Activated CD8-positive, alpha-beta memory T cell treated with anti-CD3 and anti-CD28 coated beads, Interleukin-2, amount 50 U/mL, for 4 hours (primary cell): ENCODE measurements at places on chromosomes 1 and 21.

- no peak for DNase-seq
These were observed 20.5 kb downstream of the ELAVL4 start for GRCh38 chr1:50129201-50129600.

DNA sequence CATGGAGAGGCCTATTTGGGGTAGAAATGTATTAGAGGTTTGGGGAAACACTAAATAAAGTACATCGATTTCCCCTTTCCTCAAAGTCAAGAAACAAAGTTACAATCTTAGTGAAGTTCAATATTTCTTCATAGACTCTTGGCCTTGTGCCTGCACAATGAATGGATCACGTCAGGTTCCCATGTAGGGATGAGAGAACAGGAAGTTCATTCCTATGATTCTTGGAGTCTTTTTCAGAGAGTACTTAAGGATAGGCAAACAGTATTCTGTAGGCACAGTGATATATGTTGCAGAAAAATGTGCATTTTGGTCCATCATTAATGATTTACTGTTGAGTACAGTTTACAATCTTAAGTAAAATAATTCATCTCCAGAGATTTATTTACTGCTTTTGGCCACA is 275.5 kb downstream of the RGS7 start:
- DNase-seq: no peak

- DNase-seq: no peak
These were observed 499.2 kb downstream of the SETD4 start for GRCh38 chr21:35561116-35561515.

DNA sequence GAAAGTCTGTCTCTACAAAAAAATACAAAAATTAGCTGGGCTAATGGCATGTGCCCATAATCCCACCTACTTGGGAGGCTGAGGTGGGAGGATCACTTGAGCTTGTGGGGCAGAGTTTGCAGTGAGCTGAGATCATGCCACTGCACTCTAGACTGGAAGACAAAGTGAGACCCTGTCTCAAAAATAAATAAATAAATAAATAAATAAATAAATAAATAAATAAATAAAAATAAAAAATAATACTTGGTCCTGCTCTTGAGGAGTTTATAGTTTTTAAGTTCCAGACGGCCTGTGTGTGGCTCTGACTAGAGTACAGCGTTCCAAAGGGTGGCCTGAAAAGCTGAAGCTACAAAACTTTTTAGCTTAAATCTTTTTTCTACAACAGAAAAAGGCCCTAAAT is 35.1 kb downstream of the PCSK9 start:
- DNase-seq: no peak

DNA sequence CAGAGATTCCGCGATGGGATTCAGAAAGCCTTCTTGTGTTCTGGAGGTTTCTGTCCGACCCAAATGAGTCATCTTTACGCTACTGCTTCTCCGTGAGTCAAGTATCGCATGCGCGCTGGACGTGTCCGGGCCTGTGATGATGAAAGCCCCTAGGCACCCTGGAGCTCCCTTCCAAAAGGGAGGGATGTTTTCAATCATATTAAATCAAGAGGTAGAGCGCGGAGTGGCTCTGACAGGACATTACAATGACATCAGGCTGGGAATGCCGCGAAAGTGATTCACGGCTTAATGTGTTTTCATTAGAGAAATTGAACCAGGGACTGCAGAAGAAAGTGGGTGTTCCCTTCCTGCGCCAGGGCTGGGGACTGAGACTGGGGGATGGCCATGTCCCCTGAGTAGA is 48.5 kb downstream of the AJAP1 start:
- no peak for DNase-seq

GRCh38 chr1:104593413-104594187 is 843.9 kb downstream of the AMY1C start:
- DNase-seq: no peak

DNA sequence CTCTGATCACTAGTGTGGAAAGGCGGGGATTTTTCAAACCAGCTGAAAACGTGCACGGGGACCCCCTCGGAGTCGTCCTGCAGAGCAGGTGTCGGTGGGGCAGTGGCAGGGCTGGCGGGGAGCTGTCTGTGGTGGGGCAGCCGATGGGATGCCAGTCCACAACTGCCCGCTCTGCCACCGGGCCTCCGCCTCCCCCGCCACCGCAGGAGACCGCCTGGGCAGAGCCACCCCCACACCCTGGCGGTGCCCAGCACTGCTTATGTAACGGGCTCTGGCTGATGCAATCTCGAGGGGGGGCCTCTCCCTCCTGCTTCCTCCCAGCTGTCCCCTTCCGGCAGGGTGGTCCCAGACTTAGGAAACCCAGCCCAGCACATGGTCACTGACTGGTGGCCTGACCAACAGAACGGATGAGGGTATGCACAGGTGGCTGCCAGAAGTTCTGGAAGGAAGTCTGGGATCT is 9.3 kb downstream of the CHD5 start:
- DNase-seq: no peak
